ENCODE measurements at places on chromosomes 13 and 19. TPM values are rescaled to one million over a fixed set of nuclear protein-coding genes. Genes with fewer than 3 reads are reported as not detected.

DNA sequence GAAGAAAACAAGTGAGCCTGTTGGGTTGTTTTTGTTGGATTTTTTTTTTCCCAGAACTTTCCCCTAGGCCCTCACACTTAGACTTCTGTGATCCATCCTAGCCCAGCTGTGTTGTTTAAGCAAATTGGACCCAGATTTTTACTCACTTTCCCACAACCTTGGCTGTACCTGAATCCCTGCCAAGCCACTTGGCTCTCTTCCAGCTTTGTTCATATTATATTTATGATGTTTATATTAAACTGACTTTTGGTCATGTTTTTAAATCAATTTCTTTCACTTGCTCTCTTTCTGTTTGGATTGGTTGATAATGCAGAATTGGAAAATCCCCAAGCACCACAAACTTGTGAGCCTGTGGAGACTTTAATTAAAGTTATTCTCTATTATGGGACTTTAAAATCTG, 16.6 kb downstream of the OLFM4 start:
- no peak for ATAC-seq

DNA sequence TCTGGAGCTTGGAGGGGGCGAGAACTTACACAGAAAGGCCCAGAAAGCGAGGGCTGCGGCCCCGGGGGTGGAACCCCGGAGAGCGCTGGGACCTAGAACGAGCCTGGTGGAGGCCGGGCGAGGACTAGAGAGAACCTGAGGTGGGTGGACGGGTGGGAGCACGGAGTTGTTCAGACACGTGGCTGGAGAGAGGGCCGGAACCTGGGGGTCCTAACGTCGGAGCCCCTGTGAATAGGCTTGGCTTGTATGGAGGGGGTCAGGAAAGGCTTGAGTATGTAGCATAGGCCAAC, 383 bp downstream of the ZNF581 start:
- no peak for ATAC-seq

GRCh38 chr13:74466864-74467263, 332.7 kb upstream of the KLF12 start:
- no peak for ATAC-seq

DNA sequence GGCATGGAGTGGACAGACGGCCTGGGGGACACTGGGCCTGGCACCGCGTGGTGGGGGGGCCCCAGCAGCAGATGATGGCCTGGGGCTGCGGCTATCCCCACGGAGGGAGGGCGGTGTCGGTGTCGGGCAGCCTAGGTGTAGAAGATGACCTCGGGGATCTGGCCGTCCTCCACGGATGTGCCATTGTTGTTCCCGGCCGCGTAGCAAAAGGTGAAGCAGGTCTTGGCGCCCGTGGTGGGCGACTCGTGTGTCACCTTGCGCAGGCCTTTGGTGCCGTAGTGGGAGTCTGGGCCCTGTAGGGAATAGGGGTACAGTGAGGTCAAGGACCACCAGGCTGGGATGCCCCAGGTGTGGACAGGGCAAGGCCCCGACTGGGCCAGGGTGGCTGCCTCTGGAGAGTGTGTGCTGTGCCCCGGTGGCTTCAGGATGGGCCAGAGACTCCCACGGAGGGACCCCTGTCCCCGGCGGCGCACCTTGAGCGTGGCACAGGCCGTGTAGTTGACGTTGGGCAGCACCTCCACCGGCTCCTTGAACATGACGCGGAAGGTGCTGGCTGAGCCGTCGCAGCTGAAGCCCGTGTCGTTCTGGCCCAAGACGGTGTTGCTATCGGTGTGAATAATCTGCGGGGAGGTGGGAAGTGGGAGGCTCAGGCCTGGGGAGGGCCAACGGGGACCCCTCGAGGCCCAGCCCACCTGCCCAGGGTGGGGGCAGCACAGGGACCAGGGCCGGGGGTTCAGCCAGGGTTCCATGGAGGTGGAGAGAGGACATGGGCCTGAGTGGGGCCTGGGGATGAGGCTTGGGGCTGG, 29.0 kb downstream of the BTBD2 start:
- no peak for ATAC-seq

DNA sequence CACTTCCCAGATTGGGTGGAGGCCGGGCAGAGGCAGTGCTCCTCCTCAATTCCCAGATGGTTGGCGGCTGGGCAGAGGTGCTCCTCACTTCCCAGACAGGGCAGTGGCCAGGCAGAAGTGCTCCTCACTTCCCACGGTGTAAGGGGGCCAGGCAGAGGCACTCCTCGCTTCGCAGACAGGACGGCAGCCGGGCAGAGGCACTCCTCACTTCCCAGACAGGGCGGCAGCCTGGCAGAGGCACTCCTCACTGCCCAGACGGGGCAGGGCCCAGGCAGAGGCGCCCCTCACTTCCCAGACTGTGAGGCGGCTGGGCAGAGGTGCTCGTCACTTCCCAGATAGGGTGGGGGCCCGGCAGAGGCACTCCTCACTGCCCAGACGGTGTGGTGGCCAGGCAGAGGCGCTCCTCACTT, 36.6 kb upstream of the SLAIN1 start:
- no peak for ATAC-seq

KLK11 gene
- not detected for total RNA-seq

DNA sequence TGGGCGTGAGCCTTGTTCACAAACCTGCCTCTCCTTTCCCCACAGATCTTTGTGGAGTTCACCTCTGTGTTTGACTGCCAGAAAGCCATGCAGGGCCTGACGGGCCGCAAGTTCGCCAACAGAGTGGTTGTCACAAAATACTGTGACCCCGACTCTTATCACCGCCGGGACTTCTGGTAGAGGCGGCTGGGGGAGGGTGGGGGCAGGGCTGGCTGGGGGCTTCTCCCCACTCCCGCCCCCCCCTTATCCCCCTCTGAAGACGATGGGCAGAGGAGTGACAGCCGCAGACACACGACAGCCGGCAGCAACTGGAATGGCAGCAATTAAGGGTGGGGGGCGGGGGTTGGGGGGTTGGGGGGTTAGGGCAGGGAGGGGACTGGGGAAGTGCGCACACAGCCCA, 1.1 kb upstream of the EPN1 start:
- ATAC-seq, result no peak

- ATAC-seq, result no peak
Measured at GRCh38 chr19:29338480-29338879, 125.5 kb upstream of the UQCRFS1 start.

BSPH1 gene
- total RNA-seq, result not detected

AMER2 gene
- 0.31 TPM for total RNA-seq

TMEM259 gene
- 179 TPM for total RNA-seq

DNA sequence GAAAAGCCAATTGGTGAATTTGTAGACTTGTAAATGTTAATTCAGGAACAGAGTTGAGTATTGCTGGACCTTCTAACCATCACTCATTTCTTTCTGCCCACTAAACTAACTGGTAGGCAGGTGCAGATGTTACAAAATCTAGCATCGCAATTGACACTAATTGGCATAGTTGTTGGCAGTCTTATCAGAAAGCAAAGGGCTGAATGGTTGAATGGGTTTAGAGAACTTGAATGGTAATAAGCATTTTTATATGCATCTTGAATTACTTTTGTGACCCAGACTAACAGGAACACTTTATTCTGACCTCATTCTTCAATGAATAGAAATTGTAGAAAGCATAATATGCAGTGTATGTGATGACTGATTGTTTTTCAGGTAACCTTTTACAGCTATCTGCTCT, 189.1 kb downstream of the GGACT start:
- no peak for ATAC-seq

DNA sequence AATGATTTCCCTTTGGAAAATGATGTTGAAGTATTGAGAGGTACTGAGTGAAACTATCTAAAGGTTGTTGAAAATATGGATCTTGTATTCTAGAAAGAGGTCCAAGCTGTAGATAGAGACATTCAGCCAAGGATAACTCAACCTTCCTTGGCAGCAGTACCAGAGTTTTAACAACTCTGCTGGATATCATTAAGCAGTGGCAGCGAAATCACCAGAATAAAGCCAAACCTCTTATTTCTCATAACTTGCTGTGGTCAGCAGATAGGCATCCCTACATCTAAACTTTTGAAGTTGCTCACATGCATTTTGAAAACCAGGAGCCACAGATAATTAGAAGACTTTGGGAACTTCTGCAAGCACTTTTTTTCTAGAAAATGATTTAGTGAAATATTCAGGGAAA, 559.8 kb downstream of the IRS2 start:
- no peak for ATAC-seq

- ATAC-seq, result no peak
Measured at GRCh38 chr19:28905996-28906395, 307.0 kb downstream of the UQCRFS1 start.

ICAM4 gene
- total RNA-seq, result not detected

ZNF135 gene
- total RNA-seq, result 7.2 TPM

DNA sequence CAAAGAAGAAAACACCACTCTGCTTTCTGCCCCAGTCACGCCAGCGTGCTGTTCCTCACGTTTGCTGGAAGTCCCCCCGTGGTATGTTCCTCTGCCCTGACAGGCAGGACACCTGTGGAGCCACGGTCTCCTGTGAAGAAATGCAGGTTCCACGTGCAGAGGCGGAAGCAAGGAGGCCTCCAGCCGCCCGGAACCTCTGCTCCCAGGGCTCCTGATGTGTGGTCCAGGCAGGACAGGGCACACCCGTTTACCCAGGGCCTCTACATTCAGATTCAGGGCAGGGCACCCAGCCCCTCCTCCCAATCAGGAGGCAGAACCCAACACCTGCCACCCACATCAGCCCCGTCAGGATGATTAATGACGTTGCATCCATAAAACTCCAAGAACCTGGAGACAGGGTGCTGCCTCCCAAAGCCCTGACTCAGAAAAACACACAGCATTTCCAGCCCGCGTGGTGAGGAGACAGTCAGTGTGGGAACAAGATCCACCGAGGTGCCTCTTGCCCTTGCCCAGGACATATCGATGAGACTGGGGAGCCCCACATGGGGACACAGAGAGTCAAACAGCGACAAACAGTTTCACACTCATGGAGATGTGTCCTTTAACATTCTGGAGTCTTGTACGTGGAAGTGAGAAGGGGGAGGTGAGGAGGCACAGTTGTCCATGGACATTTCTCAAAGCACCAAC, 76.2 kb downstream of the COL4A1 start:
- no peak for ATAC-seq

DNA sequence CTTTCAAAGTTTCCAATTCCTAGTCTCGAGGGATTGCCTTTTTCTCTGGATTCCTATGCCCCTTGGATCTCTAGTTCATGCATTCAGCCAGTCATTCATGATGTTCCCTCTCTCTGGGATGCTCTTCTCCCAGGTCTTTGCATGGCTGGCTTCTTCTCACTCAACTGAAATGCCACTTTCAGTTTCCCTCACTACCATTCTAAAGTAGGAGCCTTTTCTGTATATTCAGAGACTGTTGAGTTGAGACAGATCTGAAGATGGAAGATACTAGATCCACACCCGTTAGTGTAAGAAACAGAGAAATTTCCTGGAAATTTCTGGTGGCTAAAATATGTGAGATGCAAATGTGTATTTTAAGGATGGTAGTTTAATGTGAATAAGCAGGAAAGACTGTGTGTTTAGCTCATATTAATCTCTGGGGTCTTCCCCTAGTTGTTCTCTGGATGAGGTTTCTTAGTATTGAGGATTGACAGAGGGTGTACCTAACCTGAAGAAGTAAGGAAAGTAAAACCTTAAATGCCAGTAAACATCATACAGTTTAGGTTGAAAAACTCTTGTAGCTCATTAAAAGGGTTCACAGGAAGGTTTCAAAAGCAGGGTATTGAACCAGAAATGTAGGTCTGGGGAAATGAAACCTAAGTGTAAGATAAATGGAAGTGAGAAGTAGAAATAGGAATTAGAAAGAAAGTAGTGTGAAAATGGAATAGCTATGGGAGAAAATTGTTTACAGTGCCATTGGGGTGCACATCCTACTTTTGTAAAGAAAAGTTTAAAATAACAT, 331.3 kb downstream of the NDFIP2 start:
- ATAC-seq, result no peak

PSG6 gene
- total RNA-seq, result not detected

DNA sequence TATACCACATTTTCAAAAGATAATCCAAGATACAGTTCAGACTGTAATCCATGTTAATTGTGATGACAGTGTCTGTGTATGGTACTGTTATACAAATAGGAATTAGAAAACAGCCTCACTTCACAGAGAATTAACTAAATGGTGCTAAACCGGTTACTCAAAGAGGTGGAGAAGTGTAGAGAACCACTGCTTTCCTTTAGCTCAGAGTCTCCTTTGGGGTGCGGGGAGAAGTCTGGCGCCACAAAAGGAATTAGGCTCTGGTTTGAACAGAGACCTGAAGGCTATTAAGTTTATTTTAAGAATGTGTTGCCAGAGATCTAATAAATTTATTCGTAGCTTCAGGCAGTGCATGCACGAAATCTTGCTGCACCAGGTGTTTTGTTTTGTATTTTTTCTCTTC, 65.8 kb downstream of the FREM2 start:
- ATAC-seq, result no peak

- ATAC-seq, result no peak
Measured at GRCh38 chr19:48051335-48052033, 7.6 kb upstream of the CABP5 start.

- ATAC-seq, result no peak
Measured at GRCh38 chr13:74770361-74770760, 636.2 kb upstream of the KLF12 start.

KLF5 gene
- total RNA-seq, result 4.8 TPM

STARD13 gene
- total RNA-seq, result 47.9 TPM

DIRAS1 gene
- total RNA-seq, result 25.8 TPM

- ATAC-seq, result no peak
Measured at GRCh38 chr13:72782717-72783116, 784 bp downstream of the PIBF1 start.

- no peak for ATAC-seq
Measured at GRCh38 chr19:39401549-39402345, 4.9 kb upstream of the ZFP36 start.

STK24 gene
- total RNA-seq, result 112 TPM

FLT1 gene
- 37.9 TPM for total RNA-seq

DNA sequence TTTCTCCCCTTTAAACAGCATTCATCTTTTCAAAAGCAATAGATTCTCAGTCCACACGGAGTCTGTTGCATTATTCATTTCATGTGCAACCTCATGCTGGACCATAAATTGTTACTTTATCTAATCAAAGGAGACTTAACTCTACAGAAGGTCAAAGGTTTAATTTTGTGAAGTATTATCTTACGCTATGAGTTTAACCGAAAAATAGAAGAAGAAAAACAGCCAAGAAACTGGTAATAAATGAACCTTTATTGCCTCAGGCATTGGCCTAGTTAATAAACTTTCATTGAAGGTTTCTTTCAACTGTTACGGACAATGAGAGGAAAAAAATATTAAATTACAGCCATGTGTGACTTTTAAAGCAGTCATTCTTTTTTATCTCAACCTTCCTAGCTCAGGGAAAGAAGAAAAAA, 223.6 kb downstream of the DACH1 start:
- no peak for ATAC-seq

DNA sequence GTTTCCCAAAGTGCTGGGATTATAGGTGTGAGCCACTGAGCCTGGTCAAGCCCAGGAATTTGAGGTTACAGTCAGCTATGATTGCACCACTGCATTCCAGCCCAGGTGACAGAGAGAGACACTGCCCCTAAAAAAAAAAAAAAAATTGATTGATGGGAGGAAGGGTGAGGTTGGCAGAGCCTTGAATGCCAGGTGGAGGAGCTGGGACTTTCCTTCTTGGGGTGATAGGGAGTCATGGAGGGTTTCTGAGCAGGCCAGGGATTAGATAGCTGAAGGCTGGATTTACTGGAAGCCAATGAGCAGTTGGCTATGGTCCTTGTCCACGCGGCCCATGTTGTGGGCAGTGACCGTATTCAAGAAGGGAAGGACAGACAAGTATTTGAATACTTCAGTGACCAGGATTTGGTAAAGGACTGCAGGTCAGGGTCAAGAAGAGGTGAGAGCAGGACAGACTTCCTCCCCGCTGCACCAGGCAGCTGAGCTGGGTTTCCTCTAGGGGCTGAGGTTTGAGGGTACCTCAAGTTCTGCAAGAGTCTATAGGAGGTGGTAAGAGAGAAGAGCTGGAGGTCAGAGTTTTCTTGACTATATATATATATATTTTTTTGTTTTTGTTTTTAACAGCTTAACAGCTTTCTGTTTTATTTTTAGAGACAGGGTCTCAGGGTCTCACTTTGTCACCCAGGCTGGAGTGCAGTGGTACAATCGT, 6.9 kb upstream of the ICAM4 start:
- ATAC-seq, result no peak
